ENCODE measurements at places on chromosomes 2 and 18.

- no peak for DNase-seq
These were observed 232.4 kb downstream of the MEIS1 start for GRCh38 chr2:66667301-66667700.

DNA sequence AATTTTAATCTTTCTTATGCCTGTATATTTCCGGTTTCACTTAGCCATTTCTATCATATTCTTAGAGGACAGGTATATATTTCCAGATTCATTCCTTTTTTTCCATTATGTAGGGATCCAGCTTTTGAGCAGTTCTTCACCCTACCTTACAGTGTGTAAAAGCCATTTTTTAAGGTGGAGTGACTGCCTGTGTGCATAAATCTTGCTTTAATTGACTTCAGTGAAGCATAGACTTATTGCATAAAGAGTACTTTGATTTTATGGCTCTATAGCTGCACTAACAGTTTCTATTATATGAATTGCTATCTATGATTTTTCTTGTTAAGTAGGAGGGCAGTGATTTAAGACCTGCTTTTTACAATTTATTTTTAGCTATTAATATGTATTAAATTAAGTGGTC, 132.6 kb downstream of the NYAP2 start:
- DNase-seq: no peak

- DNase-seq: no peak
These were observed 675 bp downstream of the GEMIN6 start for GRCh38 chr2:38778687-38779082.

- DNase-seq: peak; percentile 30
These were observed 317.4 kb downstream of the NBAS start for GRCh38 chr2:15243762-15244161.

DNA sequence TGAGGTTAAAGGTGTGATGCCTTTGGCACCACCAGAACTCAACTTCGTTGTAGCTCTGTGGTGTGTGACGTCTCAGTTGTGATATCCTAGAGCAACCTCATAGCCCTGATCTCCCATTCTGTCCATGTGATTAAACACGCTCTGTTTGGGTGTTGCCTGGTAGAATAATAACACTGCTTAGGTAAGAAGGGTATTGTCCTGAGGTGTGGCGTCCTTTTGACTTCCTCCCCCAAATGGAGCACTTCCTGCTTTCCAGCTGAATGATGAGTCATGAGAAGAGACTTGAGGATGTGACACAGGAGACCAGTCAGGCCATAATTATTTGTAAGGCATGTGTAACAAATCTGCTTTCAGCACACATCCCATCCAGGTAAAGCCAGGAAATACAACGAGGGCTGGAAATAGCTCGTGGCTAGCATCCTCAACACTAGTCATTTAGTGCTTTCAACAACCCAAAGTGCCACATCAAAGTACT, 100.7 kb downstream of the RAPGEF4 start:
- peak; percentile 85 for DNase-seq

DNA sequence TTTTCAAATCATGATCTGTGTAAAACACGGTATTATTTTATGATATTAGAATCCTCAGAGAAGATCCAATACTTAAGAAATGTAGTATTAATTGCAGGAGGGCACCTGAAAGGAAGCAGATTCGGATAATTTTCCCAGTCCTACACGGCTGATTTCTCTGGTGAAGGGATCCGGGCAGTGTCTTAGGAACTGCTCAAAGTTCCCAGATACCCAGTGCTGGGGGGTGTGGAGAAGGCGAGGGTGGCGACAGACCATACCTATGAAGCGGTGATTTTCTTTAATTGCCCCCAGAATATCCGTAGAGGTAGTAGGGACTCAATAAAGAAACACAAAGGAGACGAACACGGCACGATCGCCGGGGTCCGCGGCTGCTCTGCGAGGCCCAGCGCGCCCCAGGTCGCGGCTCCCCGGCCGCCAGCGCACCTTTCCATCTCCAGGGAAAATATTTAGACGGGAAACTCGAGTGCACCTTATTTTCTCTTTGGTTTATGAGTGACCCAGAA, 1.4 kb upstream of the SOX11 start:
- DNase-seq: no peak

DNA sequence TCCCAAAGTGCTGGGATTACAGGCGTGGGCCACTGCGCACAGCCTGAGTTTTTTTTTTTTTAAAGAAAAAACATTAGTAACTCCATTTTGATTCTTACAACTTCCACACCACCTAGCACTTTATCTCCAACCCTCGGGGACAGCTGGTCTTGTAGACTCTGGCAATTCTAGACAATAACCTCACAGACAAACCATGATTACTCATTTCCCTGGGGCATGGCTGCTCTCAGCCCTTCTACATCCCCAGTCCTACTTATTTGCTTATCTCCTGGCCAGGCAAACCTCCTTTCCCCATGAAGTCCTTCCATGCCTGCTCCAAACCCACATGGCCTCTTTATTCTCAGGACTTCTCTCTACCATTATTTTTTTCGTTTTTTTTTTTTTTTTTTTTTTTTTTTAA, 91.1 kb downstream of the ACTR3 start:
- DNase-seq: peak; percentile 89

- DNase-seq: no peak
These were observed 79.3 kb downstream of the TGFA start for GRCh38 chr2:70474256-70474848.

DNA sequence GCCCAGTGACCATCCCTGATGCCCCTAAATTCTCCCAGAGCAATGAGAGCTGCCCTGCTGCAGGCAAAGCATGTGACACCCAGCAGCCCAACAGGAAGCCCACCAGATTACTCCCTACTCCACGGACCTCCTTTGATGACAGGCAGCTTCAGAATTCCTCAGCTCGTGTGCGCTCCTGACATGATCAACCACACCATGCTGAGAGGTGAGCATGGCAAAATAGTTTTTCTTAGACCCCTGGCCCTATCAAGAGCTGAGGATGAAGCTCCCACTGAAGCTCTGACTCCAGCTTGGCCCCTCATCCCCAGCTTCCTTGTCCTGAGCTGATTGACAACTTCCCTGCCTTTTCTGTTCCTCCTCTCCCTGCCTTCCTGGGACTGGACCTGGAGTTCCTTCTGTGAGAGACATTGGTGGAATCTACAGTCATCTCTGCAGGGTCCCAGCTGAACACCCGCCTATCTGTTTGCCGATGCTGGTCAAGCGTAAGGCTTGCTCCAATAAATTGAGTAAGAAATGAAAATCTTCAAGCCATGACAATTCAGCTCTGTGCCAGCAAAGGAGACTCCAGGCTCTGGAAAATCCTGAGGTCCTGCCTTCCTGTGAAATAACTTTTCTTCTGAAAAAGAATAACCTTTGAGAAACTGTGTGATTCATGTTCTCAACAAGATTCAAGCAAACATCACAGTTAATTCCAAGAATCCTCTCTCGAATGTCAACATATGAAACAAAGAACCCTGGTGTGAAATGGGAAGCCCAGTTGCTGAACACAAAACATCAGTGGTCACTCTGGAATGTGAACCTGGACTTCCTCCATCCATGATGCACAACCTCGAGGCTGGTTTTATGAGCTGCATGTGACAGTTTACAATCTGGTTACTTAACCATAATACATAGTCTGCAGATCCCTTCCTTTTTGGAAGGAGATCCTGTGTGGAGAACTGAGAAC, 201.1 kb downstream of the SPP2 start:
- DNase-seq: peak; percentile 96

GRCh38 chr2:56313500-56313921, 129.7 kb downstream of the CCDC85A start:
- DNase-seq: no peak

DNA sequence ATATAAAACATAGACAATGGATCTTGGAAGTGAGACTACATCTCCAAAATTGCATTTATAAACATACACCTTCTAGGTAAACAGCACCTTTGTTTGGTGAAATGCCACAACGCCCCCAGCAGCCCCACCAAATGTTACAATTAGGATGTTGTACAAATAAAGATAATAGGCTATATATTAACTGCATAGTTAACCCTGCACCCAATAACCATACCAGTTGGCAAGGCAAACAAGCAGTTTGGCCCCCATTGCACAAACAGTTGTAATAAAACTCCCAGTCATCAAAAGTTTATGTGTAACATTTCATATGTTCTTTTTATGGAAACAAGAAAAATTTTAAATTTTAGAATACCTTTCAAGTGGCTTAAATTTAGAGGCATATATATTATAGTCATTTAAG, 67.3 kb downstream of the PRPF40A start:
- DNase-seq: no peak

- DNase-seq: no peak
These were observed 188.0 kb downstream of the RTP5 start for GRCh38 chr2:242057379-242058040.

DNA sequence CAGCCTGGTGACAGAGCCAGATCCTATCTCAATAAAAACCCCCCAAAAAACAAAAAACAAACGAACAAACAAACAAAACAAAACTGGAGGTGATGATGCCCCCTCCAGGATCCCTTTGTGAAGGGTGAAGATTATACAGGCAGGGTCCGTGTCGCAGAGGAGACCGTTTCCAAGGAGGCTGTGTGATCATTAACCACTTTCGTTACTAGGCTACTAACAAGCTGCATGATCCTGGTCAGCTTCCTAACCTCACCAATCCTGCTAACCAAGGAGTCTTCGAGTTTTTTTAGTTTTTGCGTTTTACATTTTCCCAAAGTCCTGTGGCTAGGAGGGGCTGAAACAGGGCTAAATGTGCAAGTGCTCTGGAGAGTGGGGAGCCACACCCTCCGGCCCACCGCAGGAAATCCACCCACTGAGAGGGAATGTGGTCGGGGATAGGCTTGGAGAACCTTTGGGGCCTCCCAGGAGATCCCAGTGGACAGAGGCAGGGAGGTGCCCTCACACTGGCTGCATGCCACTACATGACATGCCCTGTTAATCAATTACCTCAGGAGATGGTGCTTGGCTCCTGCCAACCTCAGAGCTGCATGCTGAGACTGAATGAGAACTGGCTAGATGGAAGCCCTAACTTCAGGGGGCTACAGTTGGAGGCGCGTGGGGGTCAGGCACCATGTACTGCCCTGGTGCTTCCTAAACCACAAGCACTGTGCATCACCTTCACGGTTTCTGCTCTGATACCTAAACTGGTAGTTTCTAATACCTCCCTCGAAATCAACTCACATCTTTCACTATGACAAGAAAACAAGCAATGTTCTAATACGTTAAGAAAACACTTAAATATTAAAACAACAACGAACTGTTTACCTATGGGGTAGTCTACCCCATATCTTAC, 67.5 kb upstream of the RGPD5 start:
- no peak for DNase-seq

GRCh38 chr18:38526922-38527321, 961.3 kb upstream of the CELF4 start:
- no peak for DNase-seq

DNA sequence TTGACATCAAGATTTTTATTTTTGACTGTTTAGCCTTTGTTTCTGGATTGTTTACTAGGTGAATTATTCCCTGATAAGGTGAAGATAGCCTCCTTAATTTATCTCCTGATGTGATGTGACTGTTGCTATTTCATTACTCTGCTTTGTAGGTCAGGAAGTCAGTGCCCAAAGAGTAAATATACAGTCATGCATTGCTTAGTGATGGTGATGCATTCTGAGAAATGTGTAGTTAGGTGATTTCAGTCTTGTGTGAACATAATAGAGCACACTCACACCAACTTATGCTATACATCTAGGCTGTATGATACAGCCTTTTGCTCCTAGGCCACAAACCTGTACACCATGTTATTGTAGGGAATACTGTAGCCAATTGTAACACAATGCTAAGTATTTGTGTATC, 102.4 kb upstream of the THUMPD2 start:
- peak; percentile 12 for DNase-seq

DNA sequence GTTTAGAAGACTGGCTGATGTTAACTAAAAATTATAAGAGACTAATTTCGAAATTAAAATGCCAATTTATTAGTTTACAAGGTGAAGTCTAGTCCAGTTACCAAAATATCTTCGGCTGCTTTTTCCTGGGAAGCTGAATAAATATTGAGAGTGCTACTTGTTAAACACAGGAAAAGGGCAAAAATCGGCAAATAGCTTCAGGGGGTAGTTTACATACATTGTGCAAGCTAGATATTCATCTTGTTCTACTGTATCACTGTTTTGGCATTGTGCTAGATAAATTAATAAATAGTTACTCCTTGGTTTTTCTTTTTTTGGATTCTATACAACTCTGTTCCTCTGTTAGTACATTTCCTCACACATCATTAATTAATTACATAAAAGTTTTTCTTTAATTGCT, 29.3 kb downstream of the NHEJ1 start:
- DNase-seq: no peak

- DNase-seq: no peak
These were observed 1.6 kb downstream of the SLC35F6 start for GRCh38 chr2:26765475-26766200.

DNA sequence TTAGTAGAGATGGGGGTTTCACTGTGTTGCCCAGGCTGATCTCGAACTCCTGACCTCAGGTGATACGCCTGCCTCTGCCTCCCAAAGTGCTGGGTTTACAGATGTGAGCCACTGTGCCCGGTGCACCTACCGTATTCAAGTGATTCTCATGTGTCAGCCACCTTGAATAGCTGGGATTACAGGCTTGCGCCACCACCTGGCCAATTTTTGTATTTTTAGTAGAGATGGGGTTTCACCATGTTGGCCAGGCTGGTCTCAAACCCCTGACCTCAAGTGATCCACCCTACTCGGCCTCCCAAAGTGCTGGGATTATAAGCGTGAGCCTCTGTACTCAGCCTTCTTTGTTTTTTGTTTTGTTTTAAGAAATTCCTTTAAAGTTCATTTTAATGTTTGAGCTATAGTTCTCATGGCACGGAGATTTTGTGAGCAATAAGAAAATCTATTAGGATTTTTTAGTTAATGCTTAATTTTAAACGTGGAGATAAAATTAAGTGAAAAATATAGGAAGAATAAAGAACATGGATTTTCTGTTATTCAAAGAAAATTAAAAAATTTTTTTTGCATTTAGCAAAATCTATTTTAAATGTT, 242.6 kb downstream of the PHLPP1 start:
- DNase-seq: peak; percentile 35

DNA sequence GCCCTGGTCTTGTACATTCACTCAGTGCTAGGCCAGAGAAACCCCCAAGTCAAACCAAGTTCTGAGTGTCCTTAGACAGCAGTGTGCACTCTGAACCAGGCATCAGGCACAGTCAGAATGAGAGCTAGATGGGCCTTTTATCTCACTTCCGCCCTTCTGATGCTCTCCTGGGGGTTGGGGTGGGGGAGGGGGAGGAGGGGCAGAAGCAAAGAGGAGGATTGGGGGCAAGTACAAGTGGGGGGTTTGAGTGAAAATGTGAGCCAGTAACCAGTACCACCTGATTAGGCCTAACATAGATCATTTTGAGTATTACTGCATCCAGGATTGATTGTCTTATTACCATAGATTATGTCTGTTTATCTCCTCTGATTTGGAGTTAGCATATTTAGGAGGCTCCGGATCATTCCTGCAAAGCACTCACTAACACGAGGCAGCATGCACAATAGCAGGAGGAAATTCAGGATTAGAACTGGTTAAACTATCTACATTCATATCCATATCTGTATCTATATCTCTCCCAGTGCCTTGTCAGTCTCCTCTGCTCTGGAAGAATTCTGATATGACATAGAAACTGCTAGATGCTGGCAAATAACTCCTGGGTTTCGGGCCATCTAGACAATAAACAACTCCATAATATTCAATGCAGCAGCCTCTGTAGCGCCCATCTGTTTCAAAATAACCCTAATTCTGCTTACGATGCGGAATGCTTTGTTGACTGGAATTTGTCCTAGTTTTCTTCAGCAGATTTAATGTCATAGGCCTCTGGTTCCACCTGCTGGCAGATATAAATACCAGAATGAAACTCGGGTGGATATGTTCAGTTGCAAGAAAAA, 149.1 kb downstream of the RHBDD1 start:
- DNase-seq: peak; percentile 75
